Fibroblast of upper back skin (primary cell): ENCODE measurements at places on chromosomes 3 and 15.

- DNase-seq, result peak; percentile 70
These were observed 2.2 kb upstream of the HES1 start for GRCh38 chr3:194133661-194134230.

GRCh38 chr3:49727924-49728361 is 4.2 kb upstream of the GMPPB start:
- no peak for DNase-seq

DNA sequence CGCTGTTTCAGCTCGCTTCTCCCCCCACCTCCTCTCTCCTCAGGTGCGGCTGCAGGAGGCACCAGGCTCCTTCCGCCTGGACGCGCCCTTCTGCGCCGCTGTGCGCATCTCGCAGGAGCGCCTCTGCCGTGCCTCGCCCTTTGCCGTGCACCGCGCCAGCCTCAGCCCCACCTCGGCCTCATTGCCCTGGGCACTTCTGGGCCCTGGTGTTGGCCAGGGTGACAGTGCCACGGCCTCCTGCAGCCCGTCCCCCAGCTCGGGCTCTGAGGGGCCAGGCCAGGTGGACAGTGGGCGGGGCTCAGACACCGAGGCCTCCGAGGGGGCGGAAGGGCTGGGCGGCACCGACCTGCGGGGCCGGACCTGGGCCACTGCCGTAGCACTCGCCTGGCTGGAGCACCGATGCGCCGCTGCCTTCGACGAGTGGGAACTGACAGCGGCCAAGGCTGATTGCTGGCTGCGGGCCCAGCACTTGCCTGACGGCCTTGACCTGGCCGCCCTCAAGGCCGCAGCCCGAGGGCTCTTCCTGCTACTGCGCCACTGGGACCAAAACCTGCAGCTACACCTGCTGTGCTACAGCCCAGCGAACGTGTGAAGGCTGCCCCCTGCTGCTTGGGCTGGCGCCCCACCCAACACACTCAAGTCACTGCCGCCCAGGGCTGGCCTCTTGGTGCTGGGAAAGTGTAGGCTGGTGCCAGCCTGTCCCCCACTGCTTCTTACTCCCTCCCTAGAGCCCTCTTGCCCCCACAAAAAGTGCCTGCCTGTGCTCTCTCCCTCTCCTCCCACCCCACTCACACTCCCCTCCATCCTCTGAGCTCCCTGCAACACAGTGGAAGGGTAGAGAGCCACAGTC is 7.1 kb downstream of the ALG3 start:
- no peak for DNase-seq

DNA sequence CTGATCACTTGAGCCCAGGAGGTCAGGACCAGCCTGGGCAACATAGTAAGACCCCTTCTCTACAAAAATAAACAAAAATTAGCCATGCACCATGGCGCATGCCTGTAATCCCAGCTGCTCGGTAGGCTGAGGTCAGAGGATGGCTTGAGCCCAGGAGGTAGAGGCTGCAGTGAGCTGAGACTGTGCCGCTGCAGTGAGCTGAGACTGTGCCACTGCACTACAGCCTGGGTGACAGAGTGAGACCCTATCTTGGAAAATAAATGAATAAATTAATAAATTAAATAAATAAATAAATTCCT is 10.8 kb downstream of the SHISA5 start:
- DNase-seq, result no peak

GRCh38 chr3:14317057-14317553 is 85.3 kb upstream of the SLC6A6 start:
- no peak for DNase-seq
